ENCODE measurements at places on chromosomes 5 and 9. TPM values are rescaled to one million over a fixed set of nuclear protein-coding genes. Genes with fewer than 3 reads are reported as not detected.

DNA sequence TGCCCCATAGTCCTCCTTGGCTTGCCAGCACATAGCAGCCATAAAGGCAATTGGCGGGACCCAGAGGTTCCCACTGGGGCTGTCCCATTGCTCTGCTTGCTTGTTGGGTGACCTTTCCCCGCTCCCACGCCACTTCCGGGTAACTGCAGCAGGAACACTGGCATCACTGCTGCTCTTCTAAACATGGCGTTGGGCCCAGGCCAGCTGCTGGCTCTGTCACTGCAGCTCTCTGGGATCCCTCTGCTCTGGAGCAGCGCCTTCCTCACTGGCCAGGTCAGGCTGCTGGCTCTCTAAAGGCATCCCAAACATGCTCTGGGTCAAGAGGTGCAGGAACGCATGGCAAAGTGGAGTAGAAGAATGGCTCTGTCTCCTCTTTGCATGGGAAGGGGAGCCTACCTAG lies 92.9 kb downstream of the DRD1 start:
- no peak overlapping the region for H3K27ac ChIP-seq
- H3K27me3 ChIP-seq: peaks cover 7% of the 10 kb centered on the region
- DNase-seq: no peak

Gene GOLGA1
- total RNA-seq: 20.2 TPM

Gene SHISAL2B
- total RNA-seq: not detected

Gene TENT4A
- 44.0 TPM for total RNA-seq

Gene PDCD1LG2
- 1.0 TPM for total RNA-seq

Measured in suprapubic skin (tissue), 4 donors.